ENCODE measurements at places on chromosomes 7 and 10.

- no peak for DNase-seq
Measured at GRCh38 chr7:153099235-153099634, 339.7 kb downstream of the ACTR3B start.

GRCh38 chr7:106054156-106054910, 57.8 kb downstream of the SYPL1 start:
- no peak for DNase-seq

DNA sequence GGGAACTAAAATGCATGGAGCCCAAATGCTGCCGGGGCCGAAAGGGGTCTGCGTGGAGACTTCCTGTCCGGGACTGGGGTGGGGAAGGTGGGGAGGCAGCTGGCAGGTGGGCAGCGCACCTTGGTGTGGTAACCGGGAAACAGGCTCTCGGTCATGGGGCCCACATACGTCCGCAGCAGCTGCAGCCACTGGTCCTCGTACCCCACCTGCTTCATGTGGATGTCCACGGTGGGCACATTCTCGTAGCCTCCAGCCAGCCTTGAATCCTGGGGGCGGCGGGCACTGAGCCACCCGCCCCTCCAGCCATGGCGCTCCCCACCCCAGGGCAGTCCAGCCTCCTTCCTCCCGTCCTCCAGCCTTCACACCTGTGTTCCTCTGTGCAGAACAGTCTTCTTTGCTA, 6.6 kb upstream of the MOGAT3 start:
- no peak for DNase-seq

- no peak for DNase-seq
Measured at GRCh38 chr10:62185919-62186692, 82.5 kb downstream of the RTKN2 start.

GRCh38 chr10:49387071-49387470, 8.8 kb downstream of the DRGX start:
- DNase-seq: peak; percentile 95

DNA sequence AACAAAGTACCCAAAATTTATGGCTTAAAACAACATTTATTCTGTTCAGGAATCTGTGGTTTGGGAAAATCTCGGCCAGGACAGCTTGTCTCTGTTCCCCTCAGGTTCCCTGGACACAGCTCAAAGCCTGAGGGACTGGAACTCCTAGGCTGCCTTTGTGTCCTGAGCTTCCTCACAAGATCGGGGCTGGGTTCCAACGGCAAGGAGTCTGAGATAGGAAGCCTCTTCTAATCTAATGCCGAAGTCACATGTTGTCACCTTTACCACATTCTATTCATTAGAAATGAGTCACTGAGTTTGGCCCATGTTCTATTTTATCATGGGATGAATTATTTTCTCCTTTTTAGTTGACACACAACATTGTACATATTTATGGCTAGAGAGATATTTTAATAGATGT, 80.5 kb downstream of the ANKRD26 start:
- DNase-seq: no peak

DNA sequence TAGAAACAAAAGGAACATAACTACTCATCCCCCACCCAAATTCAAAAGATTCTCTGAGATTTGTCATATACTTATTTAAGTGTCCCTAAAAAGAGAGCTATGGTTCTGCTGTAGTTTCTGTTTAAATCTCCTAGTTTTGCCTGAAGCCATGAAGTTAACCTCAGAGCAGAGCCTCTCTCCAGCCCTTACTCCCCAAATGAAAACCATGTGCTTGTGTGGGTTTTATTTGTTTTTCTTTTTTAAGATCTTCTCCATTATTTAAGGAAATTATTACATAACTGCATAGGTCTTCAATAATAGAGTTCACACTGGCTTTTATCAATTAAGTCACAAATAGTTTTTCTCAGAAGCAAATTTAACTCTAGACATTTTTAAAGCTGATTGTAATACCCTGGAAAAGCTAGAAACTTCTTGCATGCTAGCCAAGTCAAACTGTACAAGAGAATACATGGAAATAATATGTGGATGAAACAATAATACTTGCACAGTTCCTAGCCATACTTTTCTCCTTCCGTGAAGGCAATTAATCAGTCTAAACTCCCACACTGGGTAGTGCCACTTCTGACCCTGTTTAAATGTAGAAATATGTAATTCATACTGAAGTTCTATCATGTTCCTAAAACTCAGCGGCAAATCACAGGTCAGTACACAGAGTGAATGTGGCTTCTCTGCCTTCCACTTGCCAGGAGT, 579.7 kb downstream of the SUGCT start:
- no peak for DNase-seq

- DNase-seq: no peak
Measured at GRCh38 chr7:105775580-105775979, 100.8 kb downstream of the ATXN7L1 start.
